ENCODE measurements at places on chromosomes 3 and 15.
A peak's percentile ranks its signal among the peaks of the same experiment; 100 is the strongest.

- DNase-seq, result peak; percentile 9
Observed at GRCh38 chr3:162122405-162122804, 625.8 kb downstream of the OTOL1 start.

DNA sequence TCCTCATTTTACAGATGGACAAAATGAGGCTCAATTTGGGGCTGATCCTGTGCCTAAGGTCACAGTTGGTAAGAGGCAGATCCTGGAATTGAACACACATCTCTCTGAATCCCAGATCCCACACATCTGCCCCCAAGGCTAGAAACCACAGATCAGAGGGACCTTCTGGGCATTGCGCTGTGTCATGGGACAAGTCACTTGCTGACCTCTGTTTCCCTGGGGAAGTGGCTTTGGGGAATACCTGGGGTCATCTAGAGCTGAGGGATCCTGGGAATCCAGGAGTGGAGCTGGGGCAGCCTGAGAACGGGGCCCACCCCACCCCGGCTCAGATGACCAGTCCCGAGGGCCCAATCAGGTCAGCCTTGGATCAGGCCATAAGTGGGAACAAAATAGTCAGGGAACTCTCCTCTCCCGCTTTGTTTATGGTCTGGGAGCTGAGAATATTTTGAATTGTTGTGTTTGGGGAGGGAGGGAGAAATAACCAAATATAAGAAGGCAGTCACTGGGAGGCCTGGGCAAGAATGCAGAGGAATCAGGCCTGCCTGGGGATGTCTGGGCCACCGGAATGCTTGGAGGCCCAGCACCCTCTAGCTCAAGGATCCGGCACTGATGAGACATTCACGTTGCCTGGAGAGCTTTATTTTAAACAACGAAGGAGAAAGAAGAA lies 8.8 kb upstream of the SLC6A6 start:
- DNase-seq, result no peak

GRCh38 chr3:112627419-112627818 lies 13.5 kb downstream of the CCDC80 start:
- no peak for DNase-seq

DNA sequence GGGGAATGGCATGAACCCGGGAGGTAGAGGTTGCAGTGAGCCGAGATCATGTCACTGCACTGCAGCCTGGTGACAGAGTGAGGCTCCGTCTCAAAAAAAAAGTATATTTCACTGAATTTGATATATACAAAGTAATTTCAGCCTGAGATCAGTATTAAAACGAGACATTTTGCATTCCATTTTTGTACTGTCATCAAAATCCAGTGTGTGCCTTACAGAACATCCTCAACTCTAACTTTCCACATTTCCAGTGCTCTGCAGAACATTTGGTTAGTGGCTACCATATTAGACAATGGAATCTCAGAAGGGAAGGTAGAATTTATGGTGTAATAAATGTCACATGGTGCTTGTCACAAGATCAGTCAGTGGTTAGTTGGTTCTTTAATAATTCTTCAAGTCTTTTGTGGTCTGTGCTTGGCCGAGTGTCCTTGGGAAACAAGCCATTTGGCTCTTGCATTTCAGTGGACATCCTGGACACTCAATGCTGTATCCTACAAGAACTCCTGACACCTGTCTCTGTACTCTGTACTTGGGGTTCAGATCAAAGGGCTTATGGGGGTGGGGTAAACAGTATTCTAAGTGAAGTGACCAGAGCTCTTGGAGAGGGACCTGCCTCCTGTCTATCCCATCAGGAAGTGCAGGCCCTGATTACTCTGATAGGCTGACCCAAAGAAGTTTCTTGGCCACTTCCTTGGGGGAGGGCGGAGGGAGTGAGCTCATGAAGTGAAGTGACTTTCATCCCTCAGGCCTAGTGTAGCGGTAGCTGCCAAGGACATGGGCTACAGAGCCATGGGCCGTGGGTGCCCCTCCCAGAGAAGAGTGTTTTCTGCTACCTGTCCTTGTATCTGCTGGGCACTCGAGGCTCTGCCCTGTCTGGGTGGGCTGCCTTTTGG lies 3.7 kb downstream of the ACVR2B start:
- DNase-seq, result no peak

DNA sequence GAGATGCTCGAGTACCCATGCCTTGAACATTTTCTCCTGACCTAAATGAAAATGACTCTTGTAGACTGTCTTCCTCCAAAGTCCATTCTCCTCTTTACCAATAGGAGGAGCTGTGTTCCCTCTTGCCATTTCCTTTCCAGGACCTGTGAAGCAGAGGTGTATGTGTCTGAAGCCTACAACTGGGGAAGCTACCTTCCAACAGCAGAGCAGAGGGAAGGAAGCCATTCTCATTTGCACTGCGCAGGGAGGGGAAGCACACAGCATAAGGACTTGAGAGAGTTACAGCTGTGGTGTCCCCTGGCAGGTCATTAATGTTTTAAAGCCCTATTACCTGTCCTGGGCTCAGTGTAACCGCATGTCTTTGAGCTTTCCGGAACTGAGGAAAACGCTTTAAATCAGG lies 38.7 kb downstream of the HSPBAP1 start:
- no peak for DNase-seq

DNA sequence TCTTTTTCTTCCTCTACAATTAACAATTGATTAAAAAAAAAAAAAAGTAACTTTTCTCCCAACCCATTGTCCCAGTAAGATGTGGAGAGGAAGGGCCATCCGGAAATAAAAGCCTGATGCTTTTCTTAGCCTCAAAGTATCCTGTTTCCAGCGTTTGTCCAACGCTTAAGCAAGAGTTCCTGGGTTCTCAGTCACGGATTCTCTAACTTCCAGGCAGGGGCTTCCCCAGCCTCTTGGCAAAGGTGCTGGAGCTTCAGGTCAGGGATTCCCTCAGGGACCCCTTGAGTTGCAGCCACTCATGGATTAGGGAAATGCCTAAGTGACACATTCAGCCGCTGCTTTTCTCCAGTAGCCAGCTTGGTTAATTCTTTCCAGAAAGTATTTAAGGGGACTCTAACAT lies 22.3 kb upstream of the C2CD4B start:
- DNase-seq, result no peak

DNA sequence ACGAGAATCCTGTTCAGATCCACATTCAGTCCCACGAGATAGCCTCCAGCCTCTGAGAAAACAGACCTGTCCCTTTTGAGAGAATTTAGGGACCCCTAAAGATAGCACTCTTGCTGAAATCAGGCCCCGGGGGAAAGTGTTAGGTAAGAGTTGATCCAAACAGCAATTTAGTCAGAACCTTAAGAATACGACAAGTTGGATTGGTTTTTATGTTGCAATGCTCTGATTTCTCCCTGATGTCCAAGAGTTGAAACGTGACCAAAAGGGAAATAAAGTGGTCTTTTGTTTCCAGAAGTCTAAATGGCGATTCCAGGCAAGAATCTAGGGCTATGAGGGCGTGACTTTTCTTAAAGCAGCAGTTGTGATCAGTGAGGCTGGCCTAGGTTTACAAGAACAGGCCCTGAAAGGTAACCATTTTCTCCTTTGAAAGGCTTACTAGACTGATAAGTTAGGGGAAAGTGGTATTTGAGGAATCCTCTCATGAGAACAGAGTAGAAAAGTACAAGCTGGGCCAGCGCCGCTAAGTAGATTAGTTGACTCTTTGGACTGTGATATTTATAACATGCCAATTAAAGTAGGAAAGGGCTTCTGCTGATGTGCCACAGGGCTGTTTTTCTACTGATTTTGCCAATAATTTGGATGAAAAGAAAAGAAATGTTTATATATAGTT lies 4.9 kb downstream of the MAN2A2 start:
- DNase-seq, result no peak

GRCh38 chr3:182258538-182259177 lies 534.6 kb upstream of the ATP11B start:
- no peak for DNase-seq

Data from GM04504 (cell line).